Breast epithelium (tissue), 4 donors: ENCODE measurements at places on chromosomes 1 and 21. TPM values are rescaled to one million over a fixed set of nuclear protein-coding genes. Genes with fewer than 3 reads are reported as not detected.
A peak's percentile ranks its signal among the peaks of the same experiment; 100 is the strongest.

DNA sequence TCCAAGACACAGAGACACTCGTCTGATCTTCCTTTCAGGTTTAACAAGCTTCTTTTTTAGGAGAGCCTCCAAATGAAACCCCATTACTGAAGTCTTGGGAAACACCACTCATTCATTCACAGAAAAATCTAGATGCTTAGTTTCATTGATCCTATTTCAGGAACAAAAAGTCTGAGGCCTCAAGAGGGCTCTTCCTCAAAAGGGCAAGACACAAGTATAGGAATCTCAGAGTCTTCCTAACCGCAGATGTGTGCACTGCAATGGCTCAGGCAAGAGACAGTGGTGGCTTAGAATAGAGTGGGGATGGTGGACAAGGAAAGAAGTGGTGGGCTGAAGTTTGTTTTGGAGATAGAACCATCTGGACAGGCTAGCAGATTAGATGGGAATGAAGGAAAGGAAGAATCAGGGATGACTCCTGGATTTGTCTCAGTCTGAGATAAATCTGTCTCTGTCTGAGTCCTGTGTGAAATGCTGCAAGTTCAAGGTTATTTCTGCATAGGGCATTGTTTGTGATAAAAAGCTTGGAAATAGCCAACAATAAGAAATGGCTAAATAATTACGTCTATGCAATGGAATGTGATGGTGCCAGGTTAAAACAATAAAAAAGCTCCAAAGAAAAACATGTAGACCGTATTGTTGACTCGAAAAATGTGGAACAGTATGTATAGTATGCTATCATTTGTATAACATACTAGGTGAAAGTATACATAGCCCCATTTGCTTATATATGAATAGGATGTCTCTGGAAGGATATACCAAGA is 8.9 kb upstream of the CTSE start:
- no peak for DNase-seq

DNA sequence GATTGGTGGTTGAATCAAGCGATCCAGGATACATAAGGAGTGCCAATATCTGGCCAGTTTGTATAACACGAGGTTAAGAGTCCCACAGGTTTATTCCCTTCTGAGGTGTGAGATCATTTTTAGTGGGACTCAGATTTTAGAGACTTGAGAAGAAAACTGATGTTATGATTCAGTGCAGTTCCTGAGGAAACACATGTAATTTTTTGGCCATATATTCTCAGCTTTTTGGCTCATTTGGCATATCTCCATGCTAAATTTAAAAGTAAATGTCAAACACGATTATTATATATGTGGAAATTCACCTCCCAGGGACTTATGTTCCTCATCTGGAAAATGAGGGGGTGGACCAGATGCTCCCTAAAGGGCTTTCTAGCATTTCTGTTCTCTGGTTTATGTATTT is 39.2 kb upstream of the SERBP1 start:
- DNase-seq, result no peak

DNA sequence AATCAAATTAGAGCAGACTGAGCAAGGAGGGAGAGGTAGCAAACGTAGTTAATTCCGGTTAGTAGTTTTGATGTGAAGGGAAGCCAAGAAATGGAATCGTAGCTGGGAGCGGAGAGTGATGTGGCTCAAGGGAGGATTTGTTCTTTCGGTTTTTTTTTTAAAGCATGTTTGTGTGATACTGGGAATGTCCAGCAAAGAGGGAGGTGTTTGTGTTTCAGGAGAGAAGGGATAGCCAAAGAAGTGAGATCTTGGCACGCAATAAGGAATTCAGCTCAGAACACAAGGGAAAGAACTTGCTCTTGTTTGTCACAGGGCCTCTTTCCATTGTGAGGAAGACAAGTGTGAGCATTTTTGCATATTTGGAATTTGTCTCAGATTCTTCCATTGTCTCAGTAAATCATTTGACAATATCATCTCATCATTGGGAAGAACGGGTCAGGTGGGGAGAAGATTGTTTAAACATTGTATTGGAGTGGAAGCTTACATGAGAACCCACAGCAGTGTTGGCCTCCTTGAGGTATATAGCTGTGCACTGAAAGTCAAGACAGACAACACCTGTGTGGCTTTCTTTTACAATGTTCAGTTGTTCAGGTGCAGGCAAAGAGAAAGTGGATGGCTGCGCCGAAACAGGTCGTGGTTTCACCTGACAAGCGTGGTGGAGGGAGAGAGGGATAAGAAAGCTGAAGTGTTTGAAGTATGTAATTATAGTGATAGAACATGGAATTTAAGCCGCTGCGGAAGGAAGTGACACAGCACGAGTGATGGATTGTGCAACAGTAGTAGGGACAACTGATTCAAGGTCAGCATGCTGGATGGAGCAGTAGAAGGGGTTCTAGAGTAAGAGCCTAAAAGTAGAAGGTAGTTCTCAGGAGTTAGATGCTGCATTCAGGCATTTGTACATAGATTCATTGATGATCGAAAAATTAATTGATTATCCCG is 25.4 kb downstream of the FMN2 start:
- DNase-seq, result no peak

GRCh38 chr21:24197923-24198322 is 1409.4 kb downstream of the MRPL39 start:
- DNase-seq, result no peak

DNA sequence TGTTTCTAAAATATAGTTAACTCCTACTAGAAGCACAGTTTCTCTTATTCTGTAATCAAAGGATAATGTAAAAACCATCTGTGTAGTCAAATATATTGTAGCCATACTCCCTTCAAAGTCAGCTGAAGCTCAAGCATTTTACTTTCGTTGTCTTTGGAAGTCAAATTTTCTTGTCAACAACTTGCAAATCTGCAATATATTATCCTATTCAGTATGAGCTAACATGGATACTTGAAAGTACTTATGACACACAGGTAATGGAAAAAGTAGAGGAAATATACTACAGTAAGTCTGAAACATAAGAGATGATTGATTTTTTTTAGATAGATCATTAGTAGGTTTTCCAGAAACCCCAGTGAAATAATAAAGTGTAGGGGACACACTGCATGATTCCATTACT is 121.5 kb downstream of the COL24A1 start:
- no peak for DNase-seq

DNA sequence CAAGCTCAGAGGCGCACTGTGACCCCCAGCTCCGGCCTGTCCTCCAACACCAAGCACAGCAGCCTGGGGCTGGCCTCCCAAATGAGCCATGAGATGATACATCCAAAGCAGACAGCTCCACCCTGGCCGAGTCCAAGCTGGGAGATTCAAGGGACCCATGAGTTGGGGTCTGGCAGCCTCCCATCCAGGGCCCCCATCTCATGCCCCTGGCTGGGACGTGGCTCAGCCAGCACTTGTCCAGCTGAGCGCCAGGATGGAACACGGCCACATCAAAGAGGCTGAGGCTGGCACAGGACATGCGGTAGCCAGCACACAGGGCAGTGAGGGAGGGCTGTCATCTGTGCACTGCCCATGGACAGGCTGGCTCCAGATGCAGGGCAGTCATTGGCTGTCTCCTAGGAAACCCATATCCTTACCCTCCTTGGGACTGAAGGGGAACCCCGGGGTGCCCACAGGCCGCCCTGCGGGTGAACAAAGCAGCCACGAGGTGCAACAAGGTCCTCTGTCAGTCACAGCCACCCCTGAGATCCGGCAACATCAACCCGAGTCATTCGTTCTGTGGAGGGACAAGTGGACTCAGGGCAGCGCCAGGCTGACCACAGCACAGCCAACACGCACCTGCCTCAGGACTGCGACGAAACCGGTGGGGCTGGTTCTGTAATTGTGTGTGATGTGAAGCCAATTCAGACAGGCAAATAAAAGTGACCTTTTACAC is 29.1 kb downstream of the SLC19A1 start:
- peak; percentile 82 for DNase-seq

DNA sequence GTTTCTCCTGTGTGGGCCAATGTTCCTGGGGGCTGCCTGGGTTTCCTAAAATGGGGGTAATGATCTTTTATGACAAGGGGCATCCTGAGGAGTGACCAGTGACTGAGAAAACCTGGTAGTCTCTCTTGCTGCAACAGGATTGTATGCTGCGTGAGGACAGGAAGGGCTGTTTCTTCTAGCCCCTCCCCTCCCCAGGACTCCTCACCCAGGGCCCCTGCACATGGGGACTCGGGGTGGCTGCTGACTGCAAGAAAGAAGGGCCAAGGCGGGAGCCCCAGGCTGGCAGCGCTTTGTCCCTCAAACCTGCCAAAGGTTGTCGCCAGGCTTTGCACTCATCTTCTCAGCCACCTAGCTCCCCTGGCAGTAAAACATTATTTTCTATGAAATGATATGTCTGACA is 442.4 kb downstream of the CAMTA1 start:
- no peak for DNase-seq

- no peak for DNase-seq
These were observed 1514.2 kb downstream of the MRPL39 start for GRCh38 chr21:24093032-24093431.

DNA sequence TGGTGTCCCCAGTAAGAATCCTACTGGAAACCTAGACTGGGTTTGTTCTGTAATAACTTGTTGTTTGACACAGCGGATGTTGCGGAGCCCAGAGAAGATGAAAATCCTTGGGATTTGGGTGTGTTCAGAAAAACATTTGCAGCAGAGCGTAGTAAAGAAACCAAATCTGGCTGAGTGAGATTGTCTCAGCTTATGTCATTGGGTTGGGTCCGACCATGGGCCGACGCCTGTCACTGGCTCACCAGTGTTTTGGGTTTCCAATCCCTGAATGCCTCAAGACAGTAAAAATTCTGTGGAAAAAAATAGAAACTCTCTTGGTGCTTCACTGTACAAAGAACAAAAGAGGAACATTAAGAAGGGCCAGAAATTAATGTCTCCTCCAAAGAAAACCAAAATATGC is 146.3 kb downstream of the TPR start:
- DNase-seq, result no peak

GRCh38 chr21:45976701-45977311 is 4.8 kb upstream of the COL6A1 start:
- no peak for DNase-seq

- DNase-seq, result no peak
These were observed 49.1 kb downstream of the ATP2B4 start for GRCh38 chr1:203675596-203676347.

DNA sequence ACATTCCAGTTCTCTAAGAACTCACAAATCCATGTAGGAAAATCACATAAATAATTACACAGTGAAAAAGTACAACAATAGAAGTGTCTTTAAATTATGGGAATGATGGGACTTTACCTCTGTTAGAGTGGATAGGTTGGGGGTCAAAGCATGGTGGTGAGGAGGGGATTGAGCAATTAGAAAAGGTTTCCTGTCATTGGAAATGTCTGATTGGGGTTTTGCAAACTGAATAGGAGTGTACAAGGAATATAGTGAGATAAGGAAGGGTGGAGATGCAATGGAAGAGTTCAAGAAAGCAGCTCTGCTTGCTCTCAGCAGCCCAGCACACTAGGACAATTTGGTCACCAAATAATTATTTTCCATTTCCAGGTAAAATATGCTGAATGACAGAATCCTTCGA is 238.8 kb downstream of the ST6GALNAC3 start:
- DNase-seq, result no peak

DNA sequence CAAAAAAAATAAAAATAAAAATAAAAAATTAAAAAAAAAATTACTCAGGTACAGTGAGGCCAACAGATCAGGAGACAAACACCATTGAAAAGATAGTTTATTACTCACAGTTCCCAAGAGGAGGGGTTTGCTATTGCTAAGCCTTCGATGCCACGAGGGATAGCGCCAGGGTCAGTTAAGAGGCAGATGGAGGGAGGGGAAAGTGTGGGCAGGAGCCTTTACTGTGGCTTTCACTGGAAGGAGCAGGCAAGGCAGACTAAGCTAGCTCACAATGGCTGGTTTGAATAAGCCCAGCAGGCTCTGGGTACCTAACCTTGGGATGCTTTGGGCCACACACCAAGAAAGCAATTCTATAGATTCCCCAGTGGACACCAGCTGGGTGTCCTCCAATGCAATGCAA is 12.7 kb upstream of the RNF187 start:
- no peak for DNase-seq

DNA sequence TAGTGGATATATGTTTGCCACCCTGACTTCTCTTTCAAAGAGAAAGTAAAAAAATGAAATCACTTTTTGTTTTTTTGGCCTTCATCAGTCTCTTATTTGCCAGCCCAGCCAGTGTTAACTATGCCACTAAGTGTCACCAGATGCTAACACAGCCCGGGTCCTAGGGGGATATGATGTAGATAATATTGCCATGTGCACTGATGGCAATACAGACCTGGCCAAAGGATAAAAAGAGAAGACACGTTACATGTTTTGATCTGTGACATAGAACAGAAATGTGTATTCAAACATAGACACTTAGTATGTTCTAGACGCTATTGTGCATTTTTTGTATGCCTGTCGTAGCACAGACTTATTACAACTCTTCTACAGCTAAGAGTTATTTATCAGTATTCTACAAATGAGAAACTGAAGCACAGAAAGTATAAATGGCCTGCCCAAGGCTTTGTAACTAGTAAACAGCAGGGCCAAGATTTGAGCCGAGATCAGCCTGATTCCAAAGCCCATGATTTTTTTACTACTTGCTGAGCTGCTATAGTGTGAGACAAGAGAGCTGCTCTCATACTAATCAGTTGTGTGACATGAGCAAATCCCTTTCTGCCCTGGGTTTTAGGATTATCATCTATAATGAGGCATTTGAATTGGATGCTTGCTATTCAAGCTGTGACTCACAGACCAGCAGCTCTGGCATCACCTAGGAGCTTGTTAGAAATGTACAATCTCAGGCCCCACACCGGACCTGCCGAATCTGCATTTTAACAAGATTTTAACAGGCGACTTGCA is 6.3 kb downstream of the LRRC53 start:
- no peak for DNase-seq

Gene MPL
- total RNA-seq, result not detected

Gene LORICRIN
- not detected for total RNA-seq

Gene TAS1R1
- not detected for total RNA-seq

Gene CHIA
- not detected for total RNA-seq

Gene PKLR
- total RNA-seq, result not detected

Gene FCRLA
- not detected for total RNA-seq

Gene KIRREL1
- total RNA-seq, result 26.1 TPM
